CD14-positive monocyte (primary cell): ENCODE measurements at places on chromosomes 16 and 17.

- no peak for DNase-seq
Observed at GRCh38 chr16:59181821-59182420, 447.8 kb upstream of the GOT2 start.

DNA sequence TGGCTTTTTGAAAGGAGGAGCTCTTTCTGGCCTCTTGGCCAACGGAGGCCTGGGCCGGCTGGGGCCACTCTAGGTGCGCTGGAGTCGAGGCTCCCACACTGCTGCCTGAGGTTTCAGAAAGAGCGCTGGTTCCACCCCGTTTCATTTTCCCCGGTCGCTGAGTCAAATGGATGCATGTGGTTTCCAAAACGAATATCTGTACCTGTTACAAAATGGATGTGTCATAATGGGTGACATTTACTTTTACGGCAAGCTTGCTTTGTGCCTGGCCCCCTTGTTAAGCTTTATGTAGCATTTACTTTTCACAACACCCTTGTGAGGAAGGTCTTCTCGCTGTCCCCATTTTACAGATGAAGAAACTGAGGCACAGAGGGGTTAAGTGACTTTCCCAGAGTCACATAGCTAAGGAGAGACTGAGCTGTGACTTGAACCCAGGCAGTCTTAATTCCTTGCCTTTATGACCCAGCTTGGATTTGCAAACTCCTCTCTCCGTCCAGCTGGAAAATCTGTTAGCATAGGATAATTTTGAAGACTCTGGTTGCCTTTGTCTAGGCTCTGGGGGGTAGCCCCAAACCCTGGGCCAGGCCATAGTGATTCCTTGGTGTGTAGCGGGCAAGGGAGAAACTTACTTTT lies 10.6 kb downstream of the KSR1 start:
- peak; percentile 68 for DNase-seq

GRCh38 chr17:2090210-2090641 lies 35.3 kb downstream of the HIC1 start:
- no peak for DNase-seq

DNA sequence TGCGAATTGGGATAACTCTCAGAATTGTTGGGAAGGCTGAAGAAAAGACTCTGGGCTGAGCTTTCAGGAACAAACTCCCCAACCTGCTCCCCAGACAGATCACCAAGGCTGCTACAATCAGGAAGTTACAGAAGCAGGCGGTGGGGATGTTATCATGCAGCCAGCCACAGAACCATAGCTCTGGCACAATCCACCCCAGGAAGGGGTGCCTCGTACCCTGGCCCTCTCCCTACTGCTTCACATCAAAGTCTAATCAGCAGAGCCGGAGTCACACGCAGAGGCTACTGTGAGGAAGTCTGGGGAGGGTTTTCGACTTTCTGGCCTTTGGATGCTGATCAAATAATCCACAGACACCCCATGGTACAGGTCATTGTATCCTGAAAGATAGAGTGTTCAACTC lies 86.8 kb downstream of the NTN1 start:
- DNase-seq: no peak

GRCh38 chr16:90077757-90078578 lies 837 bp upstream of the PRDM7 start:
- DNase-seq: no peak

GRCh38 chr16:48235556-48236136 lies 8.5 kb upstream of the LONP2 start:
- no peak for DNase-seq

GRCh38 chr17:9226794-9227135 lies 205.5 kb downstream of the NTN1 start:
- DNase-seq: no peak

GRCh38 chr16:75282466-75283281 lies 31.2 kb upstream of the BCAR1 start:
- DNase-seq: no peak

DNA sequence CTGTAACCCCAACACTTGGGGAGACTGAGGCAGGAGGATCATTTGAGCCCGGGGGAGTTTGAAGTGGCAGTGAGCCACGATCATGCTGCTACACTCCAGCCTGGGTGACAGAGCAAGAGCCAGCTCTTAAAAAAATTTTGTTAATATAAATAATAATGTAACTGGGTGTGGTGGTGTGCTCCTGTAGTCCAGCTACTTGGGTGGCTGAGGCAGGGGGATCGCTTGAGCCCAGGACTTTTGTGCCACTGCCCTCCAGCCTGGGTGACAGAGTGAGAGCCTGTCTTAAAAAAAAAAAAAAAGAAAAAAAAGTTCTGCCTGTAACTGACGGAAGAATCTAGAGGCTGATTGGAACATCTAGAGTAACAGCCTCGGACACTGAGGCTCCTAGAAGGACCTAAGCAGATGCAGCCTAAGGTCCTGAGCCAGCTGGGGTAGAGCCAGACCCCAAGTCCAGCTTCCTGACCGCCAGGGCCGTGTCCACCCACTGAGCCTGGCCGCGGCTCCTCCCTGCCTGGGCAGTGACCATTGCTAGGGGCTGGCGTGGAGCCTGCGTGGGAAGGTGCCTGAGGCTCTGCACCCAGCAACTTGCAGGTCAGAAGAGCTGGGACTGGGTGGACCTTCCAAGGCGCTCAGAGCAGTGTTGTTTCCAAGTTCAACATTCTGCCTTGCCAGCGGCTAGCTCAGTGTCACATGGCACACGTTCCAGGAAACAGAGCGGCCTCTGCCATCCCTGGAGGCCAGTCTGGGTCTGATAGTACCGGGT lies 209.4 kb upstream of the CIBAR2 start:
- DNase-seq: no peak

DNA sequence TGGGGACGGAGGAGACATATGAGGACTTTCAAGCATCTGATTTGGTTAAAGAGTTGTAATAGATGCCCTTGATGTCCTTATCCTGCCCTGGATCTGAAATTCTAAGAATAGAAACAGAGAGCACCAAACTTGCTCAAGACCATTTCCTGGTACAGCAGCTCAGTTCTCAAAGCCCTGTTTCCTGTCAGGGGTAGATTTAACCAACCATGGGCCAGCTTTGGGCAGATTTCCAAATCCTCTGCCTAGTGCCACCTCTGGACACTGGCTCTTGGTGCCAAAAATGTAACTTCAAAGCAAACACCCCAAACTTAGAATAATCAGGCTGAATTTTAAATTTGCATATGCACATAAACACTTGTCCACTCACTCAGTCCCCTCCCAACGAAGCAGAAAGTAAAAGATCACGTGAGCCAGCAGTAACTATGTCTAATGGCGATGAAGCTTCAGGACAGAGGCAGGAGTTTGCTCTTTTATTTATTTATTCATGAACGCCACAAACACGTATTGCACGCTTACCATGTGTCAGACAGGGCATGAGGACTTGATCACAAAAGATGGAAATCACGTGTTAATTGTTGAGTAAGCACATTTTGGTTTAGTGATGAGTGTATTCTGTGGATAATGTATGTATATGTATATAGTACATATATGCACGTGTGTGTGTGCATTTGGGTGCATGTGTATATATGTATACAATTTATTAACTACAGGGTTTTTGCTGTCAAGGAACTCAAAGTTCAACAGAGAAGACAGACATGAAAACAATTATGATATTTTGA lies 23.1 kb upstream of the SDK2 start:
- peak; percentile 49 for DNase-seq

DNA sequence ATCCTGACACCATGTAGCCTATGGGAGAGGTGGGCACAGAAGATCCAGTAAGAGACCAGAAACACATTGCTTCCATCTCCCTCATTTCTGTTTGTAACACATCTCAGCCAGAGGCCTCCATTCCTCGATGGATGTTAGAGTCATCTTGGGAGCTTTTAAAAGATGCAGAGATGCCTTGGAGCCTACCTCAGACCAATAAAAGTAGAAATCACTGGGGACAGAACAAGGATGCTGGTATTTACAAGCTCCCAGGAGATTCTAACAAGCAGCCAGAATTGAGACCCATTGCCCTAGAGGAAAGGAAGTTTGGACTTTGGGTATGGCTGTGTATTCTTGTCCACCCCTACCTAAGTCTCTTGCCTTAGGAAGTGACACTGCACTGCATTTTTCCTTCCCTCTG lies 40.8 kb downstream of the HS3ST3A1 start:
- DNase-seq: no peak

DNA sequence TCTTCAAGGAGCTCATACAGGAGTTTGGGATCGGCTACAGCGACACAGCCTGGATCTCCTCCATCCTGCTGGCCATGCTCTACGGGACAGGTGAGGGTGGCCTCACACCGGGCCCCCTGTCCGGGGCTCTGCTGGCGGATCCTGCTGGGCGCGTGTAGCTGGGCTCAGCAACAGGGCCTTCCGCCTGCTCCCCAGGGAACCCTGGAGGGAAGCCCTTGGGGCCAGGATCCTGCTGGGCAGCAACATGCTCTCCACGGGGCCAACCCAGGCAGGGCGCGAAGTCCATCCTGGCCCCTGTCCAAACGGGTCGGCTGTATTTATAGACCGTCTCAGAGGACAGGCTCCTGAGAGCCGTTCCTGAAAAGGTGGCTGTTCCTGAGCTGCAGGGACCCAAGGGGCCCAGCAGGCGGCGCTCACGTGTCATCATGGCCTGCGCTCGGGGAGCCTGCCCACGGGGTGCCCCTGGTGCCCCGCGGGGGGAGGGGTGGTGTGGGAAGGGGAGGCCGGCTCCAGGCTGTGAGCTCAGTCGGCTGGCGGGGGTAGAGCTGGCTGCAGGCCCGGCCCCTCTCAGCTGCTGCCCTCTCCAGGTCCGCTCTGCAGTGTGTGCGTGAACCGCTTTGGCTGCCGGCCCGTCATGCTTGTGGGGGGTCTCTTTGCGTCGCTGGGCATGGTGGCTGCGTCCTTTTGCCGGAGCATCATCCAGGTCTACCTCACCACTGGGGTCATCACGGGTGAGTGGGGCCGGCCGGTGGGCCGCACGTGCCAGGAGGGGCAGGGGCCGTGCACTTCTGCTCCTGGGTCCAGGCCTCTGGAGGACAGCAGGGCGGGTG lies 7.5 kb downstream of the SLC16A3 start:
- peak; percentile 65 for DNase-seq

DNA sequence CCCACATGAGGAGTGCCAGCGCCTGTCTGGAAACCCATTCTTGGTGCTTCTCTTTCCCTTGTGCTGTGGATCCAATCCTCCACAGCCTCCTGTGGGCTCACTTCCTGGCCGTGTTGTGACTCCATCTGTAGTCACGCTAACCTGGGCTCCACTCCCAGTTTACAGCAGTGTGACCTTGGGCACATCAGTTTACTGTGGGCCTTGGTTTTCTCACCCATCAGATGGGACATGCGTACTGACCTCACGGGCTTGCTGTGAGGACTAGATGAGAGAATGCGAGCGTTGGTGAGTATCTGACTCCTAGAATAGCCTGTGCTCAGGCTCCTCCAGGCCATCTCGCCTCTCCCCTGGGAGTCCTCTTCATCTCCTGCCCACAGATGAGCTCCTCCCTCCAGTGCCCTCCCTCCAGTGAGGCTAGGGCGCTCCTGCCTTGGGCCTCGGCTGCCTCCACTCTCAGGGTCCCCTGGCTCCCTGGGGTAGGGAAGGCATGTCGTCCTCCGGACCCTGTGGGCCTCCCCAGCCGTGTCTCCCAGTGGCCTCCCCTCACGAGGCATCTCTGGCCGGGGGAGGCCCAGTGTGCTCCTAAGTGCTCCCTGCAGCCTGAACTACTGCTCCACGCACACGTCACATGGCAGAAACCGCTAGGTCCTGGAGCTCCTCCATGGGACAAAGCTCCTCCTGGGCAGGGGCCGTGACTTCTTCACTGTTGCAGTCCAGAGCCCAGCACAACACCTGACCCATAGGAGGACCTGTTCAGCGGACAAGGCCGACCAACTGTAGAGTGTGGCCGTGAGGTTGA lies 5.2 kb upstream of the FOXJ1 start:
- DNase-seq: no peak

DNA sequence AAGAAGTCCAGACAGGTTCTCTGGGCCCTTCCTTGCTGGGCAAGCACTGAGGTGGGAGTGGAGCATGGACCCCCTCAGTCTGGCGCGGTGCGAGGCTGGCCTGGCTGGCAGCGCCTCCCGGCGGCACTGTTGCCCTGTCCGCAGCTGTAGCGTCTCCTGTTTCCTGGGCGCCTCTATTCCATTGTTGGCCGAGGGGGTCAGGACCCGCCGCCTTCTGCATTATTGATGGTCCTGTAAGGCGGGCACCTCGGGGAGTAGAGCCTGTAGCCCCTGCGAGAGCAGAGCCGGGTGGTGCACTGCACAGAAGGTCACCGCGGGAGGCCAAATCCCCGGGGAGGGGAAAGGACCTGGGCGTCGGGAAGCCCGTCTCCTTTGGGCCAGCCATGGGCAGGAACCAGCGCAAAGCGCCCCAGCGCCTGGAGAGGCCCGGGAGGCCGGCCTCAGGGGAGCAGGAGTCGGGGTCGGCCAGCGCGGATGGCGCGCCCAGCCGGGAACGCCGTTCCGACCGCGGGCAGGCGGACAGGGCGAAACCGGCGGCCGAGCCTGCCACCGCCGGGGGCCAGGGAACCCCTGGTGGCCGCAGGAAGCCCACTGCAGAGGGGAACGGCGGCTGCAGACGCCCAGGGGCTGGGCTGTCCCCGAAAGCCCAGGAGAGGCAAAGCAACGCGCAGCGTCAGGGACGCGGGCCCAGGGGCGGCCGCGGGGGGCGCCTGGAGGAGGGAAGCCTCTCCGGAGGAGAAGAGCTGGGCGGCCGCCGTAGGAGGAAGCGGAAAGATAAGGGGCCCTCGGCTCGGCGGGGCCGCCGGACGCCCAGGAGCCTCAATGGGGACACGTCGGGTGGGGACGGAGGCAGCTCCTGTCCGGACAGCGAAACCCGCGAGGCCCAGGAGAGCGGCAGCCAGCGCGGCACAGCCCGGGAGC lies at the start of gene MYO15B:
Gene MYO15B, plus strand, starts transcription at position 126 of the 921 bp plus-strand sequence. Its CDS starts 258 bp downstream, at position 384.
- peak; percentile 63 for DNase-seq

DNA sequence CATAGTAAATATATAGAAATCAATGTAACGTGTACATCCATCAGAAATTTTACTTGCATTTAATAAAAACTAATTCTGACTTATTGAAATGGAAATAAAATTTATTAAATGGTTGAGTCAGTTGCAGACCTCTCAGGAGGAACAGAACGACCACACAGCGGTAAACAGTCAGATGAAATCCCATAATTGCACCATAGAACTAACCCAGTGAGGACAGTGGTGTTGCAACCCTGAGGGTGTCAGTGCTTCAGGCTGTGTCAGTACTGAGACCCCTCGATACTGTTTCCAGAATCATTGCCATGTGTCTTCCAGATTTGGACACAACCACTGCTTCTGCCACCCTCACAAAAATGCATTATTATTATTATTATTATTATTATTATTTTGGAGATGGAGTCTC lies 29.0 kb upstream of the SSTR2 start:
- DNase-seq: peak; percentile 93

- no peak for DNase-seq
Observed at GRCh38 chr17:48258331-48258730, 150.8 kb downstream of the SNX11 start.
